ENCODE measurements at places on chromosomes 12 and 14.

DNA sequence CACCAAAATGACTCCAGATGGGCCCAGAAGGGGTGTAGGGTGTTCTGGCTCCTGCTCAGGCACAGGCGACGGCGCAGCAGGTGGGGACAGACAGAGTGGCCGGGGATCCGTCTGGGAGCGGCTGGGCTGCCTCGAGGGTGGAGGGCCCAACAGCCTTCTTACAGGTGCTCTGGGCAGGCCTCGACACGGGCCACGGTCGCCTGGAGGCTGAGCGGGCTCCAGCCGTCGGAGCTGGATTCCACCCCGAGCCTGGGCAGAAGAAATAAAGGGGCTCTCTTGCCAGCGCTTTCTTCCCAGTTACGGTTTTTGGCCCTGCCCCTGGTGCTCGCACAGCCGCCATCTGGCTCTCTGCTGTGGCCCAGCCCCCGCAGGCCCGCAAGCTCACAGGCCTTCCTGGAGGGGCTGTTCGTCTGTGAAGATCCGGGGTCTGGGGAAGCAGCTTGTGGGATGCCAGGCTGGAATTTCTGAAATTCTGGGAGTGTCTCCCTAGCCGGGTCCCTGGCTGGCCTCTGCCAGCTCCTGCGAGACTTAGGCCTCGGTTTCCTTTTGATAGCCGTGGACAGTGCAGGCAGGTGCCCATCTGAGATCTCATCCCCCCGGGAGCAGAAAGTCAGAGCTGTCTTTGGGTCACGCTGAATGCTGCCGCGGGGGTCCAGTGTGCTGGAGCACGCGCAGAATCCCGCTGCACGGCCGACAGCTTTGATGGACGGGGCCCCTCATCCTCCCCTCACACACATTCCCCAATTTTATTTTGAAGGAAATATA lies 122.7 kb downstream of the PAPOLA start:
- DNase-seq, result no peak

DNA sequence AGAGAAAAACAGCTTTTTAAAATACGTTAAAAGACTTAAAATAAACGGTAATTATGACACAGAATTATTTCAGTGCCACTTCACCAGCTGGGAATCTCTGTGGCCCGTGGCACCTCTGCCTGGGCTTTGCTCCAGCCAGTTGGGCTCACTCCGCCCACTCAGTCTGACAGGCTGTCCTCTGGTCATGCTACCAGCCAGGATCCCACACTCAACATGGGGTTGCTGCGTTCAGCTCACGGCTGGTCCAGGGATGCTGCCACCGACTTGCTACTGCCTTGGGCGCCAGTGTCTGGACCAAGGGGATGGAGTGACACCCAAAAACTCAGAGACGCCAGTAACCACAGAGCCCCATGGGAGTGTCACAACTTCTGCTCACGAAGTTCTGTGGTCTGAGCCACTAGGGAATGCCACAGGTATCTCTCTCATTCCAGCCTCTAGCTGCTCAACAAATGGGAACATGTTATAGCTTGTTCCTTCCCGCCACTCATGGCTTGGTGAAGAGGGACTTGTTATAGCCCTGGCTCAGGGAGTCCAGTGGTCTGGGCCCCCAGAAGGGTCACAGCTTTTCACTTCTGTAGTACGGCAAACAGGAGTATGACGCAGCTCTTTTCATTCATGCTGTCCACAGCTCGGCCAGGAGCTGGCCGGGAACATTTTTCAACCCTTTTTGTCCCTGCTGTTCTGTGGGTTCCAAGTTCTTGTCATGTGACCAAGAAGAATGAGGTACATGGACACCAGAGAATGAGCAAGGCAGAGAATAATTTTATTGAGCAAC lies 23.4 kb upstream of the ATXN7L3B start:
- no peak for DNase-seq

- DNase-seq, result no peak
Measured at GRCh38 chr12:112370199-112370598, 12.0 kb downstream of the HECTD4 start.

DNA sequence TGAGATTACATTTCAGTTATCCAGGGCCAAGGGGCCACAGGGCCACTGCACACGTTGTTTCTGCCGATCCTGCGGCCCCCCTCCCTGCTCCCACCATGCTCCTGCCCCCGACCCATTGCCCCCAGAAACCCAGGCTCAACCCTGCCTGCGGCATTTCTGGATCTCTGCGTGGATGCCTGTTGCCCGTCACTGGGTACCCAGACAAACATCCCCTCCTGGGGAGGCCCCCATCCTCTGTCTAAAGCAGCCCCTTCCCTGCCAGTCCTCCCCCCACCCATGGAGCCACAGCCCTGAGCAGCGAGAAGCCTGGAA lies 326.4 kb upstream of the SFSWAP start:
- DNase-seq, result no peak

- DNase-seq, result no peak
Measured at GRCh38 chr14:104169699-104170479, 31.5 kb downstream of the KIF26A start.

DNA sequence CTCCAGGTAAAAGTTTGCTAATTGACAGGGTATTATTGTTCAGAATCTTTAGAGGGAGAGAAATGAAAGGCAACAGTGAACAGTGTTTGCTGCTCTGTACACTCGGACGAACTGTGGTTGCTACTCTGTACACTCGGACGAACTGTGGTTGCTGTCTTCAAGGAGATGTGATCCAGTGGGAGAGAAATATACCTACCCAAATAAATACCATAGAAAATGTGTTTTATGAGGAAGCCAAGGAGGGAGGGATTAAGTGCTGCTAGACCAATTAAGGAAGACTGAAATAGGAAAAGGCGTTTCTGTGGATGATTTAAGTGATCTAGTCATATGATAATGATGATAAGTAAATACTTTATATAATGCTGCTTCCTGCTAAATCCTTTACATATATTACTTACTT lies 2.7 kb downstream of the STK38L start:
- DNase-seq, result no peak

GRCh38 chr14:82528016-82528415 lies 994.4 kb upstream of the SEL1L start:
- no peak for DNase-seq

- DNase-seq, result no peak
Measured at GRCh38 chr14:63642656-63643382, 1.1 kb upstream of the WDR89 start.

DNA sequence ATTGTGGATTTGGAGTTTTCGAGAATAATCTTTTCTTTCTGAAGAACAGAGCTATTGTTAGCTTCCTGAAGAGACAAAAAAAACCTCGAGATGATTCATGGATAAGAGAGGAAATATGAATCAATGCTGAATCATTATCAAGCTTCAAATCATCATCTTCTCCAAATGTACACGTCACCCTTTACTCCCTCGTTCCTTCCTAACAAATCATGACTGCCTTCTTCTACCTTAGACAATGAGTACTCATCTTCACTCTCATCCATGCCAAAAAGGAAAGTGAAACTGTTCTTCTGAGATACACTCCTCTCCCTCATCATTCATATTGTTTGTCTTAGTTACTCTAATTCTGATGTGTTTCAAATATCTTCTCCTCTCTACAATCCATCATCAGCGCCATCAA lies 1115.8 kb upstream of the ATXN7L3B start:
- no peak for DNase-seq

GRCh38 chr14:89428173-89428523 lies 11.1 kb upstream of the FOXN3 start:
- no peak for DNase-seq

DNA sequence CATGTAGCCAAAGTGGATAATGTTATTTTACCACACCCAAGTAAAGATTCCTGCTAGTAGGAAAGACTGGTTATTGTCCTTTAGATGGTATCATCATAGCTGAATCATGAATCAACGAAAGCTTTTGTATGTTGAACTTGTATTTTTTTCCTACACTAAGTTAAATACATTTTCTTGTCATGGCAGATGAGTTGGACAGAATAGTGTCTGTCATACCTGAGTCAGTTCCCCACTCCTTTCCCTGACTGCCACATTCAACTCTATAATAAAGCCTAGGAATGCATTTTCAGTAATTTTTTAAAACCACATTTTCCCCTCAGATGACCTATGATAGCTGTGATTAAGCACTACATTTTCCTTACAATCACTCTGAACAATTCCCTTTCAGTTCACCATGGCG lies 9.3 kb upstream of the PTHLH start:
- no peak for DNase-seq

DNA sequence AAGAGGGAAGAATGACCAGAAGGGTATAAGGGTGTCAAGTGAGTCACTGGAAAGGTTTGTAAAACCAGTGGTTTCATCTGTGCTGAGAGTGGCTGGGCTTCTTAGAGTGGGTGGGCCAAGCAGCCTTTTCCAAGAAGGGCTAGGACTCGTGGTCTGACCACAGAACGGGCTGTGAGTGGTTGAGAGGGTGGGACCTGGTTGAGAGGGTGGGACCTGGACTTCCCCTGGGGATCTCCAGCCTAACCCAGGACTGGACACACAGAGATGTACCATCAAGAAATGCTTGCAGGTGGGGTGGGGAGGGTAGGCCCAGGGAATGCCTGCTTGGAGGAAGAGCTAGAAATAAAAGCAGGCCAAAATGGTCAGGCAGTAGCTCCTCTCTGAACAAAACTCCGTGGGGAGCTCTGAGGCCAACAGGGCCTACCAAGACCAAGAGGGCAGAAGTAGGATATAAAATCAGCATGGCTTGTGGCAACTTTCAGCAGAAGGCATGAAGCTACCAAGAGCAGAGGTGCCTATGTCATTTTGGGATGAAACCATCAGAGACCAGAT lies 140.5 kb downstream of the FOXN3 start:
- peak; percentile 58 for DNase-seq

GRCh38 chr12:110537605-110538409 lies 35.7 kb downstream of the RAD9B start:
- DNase-seq, result no peak

GRCh38 chr14:74855945-74856344 lies 20.0 kb downstream of the PROX2 start:
- DNase-seq, result no peak
